ENCODE measurements at places on chromosomes 12 and 14.
A peak's percentile ranks its signal among the peaks of the same experiment; 100 is the strongest.

DNA sequence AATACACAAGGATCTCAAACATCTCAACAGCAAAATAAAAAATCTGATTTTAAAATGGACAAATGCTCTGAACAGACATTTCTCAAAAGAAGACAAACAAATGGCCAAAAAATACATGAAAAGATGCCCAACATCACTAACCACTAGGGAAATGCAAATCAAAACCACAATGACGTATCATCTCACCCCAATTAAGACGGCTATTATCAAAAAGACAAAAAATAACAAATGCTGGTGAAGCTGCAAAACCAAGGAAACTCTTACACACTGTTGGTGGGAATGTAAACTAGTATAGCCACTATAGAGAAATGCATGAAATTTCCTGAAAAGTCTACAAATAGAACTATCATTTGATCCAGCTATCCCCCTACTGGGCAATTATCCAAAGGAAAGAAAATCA is 145.0 kb downstream of the BTG1 start:
- no peak for DNase-seq

GRCh38 chr12:69112616-69113015 is 126.8 kb upstream of the CPSF6 start:
- DNase-seq, result no peak

DNA sequence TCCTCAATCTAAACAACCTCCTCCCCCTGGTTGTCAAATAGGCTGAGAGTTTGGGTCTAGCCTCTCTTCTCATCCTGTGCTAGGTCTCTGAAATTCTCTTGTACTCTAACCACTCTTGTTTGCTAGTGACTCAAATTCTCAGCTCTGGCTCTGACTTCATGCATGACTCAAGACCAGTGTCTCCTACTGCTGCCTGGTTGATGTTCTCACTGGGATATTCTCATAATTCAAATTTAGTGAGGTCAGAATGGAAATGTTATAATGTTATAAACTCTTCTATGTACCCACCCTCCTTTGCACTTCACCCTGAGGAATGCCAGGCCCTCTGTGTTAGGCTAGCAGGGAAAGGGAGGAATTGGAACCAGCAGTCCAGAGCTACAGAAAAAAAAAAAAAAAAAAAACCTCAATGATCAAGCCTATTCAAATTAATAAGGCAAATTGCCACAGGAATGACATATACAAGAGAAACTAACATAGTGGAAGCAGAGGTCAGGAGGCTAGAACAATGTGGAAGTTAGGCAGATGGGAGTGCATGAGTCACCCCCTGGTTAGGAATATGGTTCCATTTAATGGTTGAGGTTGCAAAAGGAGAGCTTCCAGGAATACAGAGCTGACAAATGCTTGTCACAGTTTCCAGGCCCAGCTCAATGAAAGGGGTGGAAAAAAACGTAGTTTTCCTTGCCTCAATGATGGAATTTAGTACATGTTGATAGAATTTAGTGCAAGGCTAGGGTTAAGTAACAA is 459.5 kb downstream of the RMST start:
- no peak for DNase-seq

DNA sequence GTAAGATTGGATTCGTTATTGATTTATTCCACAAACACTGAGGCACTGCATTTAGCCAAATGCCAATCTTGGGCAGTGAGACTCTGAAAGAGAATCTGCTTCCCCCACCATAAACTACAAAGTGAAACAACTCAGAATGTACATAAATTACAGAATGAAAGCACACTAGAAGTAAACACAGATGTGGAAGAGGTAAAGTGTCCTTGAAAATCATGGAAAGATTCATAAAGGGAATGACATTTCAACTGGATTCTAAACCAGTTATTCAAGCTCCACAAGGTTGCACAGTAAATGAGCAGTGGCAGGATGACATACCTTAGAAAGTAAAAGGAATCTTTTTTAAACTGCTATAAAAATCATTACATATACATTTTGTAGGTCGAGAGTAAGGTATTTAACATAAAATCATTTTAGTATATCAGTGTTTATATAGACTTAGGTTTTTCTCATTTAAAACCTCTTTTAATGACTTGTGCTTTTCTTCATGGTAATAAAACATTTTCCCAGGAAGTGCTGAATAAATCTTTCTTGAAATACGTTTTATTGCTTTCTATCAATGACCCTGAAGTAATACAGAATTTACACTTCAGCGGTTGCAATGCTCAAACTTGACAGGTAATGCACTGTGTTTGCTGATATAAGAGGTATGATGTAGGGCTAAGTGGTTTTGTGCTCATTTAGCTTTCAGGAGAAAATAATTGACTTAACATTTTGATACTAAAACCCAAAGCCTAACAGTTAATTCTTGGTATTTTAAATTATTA is 270.6 kb downstream of the NAV3 start:
- DNase-seq, result no peak

DNA sequence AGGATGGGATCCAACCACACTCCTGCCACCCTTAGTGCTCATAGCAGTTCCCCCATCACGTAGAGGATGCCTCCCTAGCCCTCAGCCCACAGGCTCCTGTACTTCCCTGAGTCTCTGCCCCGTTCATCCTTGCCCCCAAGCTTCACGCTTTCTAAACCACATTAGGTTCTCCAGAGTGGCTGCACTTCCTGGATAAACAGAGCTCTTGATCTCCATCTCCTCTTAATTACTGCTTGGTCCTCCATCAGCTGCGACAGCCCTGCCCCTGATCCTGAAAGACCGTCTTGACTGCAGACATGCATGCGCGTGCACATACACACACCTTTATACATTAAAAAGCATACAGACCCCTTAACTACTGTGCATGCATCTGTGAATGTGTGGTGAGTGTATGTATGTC is 530.0 kb downstream of the BCL11B start:
- no peak for DNase-seq

- DNase-seq, result peak; percentile 18
Measured at GRCh38 chr12:90062799-90063198, 354.2 kb upstream of the ATP2B1 start.

- DNase-seq, result no peak
Measured at GRCh38 chr12:48980953-48981756, 3.0 kb downstream of the WNT1 start.

DNA sequence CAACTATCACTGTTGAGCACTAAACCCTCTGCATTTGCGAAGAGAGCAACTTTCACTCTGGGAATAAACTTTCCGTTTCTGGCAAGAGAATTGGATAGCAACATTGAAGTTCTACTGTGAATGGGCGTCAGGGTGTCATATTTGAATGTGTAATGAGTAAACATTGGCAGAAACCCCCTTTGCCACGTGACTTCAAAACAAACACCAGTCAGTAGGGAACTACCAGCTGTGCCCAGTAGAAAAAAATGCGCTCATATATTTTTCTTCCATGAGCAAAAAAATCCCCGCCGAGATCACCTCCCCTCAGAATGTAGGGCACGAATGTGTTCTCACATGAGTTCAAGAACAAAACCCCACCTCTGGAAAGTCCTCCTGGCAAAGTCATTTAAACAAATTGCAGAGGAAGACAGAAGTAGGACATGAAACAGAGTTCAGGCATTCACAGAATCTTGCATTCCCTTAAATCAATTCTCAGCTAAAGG is 80.6 kb downstream of the BTG1 start:
- DNase-seq, result no peak

GRCh38 chr12:40874868-40875267 is 182.6 kb downstream of the CNTN1 start:
- no peak for DNase-seq

DNA sequence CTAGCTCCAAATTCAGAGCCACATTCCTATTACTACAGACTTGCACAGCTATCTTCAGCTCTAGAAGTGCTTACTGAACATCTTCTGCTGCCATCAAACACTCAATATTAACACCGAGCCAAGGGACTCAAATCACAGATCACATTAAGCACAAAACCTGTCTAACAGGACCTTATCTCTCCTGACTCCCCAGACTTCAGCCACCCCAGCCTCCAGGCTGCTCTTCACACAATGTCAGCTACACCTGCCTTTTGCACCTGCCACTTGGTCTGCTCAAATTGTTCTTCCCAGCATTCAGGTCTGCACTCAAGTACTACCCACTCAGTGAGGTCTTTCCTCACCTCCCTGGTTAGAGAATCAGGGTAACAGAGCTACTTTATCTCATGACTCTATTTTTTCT is 57.1 kb downstream of the GALC start:
- no peak for DNase-seq

GRCh38 chr14:103140316-103141109 is 17.3 kb downstream of the TNFAIP2 start:
- DNase-seq, result no peak

- DNase-seq, result peak; percentile 60
Measured at GRCh38 chr14:95483309-95484165, 32.9 kb downstream of the SYNE3 start.

GRCh38 chr12:116454950-116455447 is 104.2 kb upstream of the MAP1LC3B2 start:
- DNase-seq, result peak; percentile 14

DNA sequence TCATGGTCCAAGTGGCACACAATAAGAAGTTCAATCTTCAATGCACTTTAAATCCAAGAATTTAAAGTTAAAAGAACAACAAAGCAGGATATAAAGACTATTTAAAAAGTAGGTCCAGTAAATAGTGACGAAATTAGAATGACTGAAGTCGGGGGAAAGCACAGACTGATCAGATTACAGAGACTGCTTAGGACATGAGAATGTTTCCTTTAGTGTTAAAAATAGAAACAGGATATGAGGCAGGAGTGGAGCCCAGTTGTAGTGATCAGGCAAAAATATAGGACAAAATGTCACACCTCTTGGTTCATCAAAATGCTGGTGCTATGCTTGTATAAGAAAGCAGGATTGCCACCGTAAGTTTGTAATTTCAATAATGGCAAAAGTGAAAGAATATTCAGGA is 52.2 kb upstream of the CD163 start:
- DNase-seq, result peak; percentile 78

GRCh38 chr12:23098517-23098916 is 473.5 kb downstream of the ETNK1 start:
- DNase-seq, result no peak

DNA sequence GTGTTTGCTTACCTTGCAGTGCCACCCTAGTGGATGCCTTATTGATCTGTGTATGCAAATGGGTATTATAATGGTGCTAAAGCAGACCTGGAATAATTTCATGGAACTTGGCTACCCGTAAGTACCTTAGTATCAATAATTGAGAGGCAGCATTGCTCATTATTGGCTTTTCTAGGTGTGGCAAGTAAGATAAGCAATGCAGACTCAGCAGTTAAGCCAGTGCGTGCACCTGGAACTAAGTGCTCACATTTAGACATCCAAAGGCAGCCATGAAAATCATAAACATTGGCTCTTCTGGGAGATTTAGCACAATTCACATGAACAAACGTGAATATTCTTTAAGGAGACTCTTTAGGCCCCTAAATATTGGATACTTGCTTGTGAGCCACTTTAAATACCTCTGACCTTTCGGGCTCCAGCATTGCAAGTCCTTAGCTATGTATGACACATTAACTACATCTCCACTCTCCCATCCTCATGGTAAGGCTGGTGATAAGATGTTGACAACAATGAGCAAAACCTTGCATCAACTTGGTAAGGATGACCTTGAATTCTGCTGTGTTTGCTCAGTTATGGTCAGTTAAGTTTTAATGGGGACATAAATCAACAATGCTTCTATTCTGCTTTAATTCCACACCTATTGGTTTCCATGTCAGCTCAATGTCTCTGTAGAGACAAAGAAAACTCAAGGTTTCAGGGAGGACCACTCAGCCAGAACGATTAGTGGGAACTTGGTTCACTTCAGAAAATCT is 112.0 kb downstream of the SLC5A8 start:
- DNase-seq, result no peak

DNA sequence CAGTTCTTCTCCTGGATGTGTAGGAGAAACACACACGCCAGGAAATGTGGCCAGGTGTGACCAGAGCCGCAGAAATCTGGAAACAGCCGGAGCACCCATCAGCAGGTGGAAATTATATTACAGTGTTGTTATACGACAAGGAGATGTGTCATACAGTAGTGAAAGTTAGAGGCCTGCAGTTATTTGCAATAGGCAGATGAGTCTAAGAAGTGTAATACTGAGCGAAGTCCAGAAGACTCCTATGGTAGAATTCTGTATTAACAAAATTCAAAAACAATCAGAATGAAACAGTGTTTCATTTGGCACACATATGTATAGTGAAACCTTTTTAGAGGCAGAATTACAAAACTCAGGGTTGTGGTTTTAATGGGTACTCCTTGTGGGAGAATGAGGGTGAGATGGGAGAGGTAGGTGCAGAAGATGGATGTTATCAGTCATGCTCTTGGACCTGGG is 39.3 kb upstream of the AMN start:
- no peak for DNase-seq

- DNase-seq, result no peak
Measured at GRCh38 chr12:45591635-45592034, 137.9 kb upstream of the ARID2 start.

GRCh38 chr14:95440951-95441350 is 75.5 kb downstream of the SYNE3 start:
- DNase-seq, result no peak

GRCh38 chr12:109734219-109735000 is 20.8 kb downstream of the FAM222A start:
- no peak for DNase-seq

All from SW 1271 (cell line).